NCI-H1092 (cell line): ENCODE measurements at places on chromosomes 4 and X.

GRCh38 chr4:178599521-178599920 is 1157.3 kb upstream of the AGA start:
- no peak for DNase-seq

DNA sequence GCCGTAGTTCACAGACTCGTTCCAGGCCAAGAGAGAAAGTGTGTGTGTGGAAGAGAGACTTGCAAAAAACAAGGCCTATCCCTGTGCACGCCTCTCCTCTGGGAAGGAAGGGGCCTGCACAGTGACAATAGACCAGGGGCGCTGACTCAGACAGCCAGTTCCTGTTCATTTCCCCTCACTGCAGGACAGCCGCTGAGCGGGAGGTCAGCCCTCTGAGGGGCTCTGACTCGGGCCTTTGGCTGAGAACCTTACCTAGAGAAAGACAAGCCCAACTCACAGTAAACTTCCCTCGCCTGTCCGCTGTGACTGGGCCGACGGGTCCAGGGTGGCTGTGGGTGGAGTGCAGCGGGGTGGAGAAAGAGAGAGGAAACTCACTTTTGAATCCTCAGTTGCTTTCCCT is 52.1 kb downstream of the RTL5 start:
- DNase-seq, result no peak

DNA sequence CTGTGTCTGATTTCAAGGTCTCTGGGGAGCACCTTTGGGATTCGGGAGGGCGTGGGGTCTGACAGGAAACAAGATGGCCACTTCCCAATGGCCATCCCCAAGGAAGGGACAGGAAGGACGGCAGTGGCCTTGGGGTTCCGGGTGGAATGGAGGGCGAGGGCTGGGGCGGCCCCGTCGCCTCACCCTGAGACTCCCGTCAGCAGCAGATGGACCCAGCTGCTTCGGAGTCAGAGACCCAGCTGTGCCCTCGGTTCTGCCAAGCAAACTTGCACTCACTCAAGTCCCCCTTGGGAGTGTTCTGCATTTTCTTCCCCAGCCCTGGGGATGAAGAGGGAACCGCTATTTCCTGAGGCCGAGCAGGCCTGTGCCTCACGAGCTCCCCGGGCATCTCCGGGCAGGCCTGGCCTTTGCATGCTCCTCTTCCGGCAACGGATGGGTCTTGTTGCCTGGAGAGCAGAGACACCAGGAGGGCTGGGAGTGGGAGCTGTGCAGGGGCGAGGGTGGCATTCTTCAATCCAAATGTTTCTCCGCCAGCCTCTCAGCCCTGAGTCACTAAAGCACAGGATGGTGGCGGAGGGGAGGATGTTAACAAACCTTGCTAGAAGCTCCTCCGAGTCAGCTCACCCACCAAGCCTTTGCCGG is 6.8 kb upstream of the DUSP9 start:
- DNase-seq, result no peak

DNA sequence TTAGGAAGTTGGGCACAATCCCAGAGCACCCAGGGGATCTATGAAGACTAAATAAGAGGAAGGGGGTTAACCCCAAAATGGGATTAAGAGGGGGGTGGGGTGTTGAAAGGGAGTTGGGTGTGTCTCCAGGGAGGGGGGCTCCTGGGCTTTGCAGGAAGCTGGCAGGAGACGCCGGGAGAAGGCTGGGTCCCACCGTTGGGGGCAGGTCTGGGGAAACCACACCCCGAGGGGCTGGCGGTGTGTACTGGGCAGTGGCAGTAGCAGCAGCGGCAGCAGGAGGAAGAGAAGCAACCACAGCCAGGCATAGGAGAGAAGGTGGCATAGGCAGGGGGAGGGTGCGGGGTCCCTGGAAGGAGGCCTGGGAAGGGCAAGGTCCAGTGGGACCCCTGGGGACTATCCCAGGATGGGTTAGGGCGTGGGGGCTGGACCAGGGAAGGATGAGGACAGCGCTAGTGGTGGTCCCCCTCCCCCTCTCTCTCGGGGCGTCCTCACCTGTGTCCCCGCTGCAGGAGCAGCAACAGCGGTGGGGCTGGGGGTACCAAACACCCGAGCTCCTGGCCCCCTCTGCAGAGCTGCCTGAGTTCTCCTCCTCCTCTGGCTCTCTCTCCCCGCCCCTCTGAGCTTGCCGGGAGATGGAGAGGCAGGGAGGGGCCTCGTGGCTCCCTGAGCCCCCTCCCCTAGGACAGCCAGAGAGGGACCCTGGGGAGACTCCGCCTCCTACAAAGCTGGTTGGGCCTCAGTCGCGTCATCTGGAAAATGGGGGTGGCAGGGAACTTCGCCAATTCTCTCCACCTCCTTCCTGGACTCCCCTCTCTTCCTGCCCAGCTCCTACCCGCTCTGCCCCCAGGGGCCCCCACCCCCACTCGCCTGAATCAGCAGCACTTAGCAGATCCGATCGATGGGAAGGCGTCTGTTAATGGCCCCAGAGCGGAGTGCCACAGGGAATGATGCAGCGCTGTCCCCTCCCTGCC is at the start of gene KCND1:
KCND1 (minus strand) TSS at position 596 of the 971 bp plus-strand sequence. CDS start 1,573 bp downstream, outside the sequence.
- peak; percentile 47 for DNase-seq

GRCh38 chr4:15649914-15650545 is 5.1 kb downstream of the FBXL5 start:
- DNase-seq, result peak; percentile 19

DNA sequence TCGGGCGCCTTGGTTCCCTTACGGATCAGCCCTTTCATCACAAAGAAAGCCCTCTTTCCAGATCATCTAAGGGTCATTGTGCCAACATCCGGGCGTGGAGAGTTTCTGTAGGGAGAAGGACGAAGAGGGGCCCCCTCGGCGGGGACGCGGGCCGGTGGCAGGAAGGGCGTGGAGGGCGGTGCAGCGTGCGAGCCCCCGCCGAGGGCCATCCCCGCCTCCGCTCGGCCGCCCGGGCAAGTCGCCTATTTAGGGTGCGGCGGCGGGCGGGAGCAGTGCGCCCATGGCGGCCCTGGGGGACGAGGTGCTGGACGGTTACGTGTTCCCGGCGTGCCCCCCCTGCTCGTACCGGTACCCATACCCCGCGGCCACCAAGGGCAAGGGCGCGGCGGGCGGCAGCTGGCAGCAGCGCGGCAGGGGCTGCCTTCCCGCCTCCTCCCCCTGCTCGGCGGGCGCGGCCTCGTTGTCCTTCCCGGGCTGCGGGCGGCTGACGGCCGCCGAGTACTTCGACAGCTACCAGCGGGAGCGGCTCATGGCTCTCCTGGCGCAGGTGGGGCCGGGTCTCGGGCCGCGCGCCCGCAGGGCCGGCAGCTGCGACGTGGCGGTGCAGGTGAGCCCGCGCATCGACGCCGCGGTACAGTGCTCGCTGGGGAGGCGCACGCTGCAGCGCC is at the start of gene ZAR1:
ZAR1 (plus strand) TSS at position 241 of the 668 bp plus-strand sequence; CDS start at position 281, 40 bp downstream.
- DNase-seq, result no peak

DNA sequence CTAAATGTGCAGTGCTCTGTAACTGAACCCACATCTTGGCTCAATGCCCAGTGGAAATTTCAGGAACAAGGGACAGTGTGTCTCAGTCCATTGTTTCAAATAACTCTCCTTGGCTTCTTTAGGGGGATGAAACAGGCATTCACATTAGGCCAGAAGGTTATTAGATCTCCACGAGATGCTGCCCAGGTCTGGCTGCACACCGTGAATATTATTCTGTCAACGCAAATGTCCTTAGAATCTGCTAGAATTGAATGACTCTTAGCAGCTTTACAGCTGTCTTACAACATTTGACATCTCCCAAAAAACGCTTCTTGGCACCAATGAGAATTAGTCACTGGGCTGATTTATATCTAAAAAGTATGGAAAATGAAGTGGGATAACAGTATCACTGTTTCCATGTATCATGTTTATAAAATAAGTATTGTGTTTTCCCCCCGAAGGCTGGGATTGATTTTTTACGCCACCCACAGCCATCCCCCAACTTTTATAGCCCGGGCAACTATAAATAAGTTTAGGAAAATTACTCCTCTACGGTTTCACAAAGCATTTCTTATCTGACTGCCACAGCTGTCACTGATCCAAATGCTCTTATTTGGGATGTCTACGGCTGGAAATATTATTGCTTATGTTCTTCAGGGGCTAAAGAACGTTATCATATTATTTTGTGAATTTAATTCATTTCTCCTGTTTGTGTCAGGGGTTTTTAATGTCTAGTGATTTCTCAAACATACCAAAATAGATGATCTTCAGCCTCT is 559.7 kb upstream of the FAT1 start:
- DNase-seq, result no peak

DNA sequence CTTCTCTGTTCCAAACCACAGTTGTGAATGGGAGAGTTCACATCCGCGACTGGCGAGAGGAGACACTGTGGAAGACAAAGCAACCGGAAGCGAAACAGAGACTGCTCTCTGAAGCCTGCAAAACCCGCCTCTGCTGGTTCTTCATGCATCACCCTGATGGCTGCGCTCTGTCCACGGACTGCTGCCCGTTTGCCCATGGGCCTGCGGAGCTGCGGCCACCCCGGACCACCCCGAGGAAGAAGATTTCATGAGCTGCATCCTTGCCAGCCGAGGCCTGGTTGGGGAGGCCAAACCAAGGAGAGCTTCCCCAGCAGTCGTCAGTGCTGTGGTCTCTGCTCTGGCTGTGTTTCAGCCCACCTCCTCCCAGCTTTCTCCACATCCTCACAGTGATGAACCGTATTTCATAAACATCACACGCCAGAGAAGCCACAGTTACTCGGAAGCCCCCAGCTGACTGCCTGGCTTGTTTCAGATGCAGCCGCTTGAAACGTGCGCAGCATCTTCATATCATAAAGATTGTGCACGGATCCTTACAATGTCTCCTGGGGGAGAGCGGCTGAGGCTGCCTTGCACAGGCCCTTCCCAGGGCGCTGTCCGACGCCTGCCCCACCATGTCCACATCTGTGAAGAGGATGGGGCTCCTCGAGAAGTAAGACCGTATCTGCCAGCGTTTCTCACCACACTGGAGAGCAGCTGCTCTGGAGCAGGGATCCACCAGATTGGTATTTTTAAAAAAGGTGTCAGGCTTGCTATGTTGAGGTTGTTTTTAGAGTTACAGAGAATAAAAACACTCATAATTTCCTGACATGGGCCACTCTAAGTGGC is 35.4 kb downstream of the TRMT44 start:
- no peak for DNase-seq

DNA sequence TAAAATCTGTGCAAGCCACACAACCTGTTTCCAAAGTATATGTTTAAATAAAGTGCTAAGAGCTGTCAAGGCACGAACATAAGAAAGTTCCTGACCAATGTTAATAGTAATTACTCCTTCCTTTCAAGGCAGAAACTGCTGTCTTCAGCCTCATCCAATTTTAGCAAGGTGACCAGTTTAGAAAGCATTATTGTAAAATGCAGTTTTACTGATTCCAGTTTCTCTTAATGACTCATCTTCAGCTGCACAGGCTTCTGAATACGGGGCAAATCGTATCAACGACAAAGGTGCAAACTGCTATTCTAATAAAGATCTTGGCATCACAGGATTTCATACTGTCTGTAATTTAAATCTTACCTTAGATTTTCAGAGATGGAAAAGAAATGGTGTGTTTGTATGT is 87.5 kb downstream of the PPP3CA start:
- DNase-seq, result no peak

GRCh38 chrX:136708348-136708747 is 60.4 kb downstream of the CD40LG start:
- no peak for DNase-seq

DNA sequence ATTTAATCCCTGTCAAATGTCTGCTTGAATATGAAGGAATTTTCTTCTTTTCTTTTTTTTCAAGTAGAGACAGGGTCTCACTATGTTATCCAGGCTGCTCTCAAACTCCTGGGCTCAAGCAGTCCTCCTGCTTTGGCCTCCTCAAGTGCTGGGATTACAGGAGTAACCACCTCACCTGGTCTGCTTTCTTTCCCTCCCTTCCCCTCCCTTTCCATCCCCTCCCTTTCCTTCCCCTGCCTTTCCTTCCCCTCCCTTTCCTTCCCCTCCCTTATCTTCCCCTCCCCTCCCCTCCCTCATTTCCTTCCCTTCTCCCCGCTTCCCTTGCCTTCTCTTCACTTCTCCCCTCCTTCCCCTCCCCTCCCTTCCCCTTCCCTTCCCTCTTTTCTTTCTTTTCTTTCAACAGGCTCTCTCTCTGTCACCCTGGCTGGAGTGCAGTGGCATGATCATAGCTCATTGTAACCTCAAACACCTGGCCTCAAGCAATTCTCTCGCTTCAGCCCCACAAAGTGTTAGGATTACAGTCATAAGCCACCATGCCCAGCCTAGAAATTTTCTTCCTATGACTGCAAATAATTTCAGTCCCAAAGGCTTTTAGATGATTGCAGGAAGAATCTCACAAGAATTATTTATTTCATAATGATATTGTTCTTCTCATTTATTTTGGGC is 168.9 kb downstream of the AASDH start:
- no peak for DNase-seq

GRCh38 chrX:152892999-152893891 is 4.6 kb upstream of the ZNF185 start:
- DNase-seq, result no peak
